ENCODE measurements at places on chromosomes 3 and 15.
A peak's percentile ranks its signal among the peaks of the same experiment; 100 is the strongest.

DNA sequence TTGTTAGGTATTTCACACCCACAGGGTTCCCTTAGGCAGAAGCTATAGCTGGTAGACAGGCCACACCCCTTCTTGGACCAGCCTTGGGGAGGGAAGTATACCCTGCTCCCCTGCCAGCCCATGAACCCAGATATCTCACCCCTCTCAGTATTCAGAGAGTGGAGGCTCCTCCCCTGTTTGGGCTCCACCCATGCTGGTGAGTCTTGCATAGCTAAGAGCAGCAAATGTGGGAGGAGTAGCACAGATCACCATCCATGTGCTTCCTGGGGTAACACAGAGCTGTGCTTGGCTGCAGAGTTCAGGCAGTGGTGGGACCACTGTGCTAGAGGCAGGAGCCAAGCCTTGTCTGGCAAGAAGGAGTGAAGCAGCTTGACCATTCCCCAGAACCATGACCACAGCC, 427.2 kb downstream of the ZIC1 start:
- no peak for DNase-seq

DNA sequence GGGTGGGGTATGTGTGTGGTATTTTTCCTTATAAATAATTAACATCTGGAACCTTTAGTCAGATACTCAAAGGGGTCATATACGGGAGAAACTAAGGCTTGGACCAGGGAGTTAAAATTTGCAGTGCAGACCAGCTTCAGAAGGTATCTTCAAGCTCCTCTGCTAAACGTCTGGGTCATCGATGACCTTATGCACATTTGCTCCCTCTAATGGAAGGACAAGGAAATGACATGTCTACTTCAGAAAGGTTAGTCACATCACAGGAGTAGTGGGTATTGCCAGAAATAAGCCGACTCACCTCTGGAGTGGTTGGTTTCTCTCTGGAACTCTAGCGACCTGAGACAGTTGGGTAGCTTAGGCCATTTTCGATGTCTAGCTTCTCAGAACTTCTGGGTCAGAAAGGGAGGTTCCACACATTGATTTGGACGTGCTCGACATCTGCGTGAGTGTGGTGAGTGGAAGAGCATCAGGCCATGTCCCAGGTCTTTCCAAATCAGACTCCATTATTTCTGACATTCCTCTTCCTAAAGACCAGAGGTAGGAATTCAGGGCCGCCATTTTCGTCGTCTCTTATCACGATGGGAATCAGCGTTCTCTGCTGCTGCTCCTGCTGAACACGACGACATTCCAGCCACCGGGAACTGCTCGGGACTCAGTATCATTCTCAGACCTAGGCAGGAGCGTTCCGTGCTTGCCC, 31.8 kb upstream of the RASA2 start:
- DNase-seq: peak; percentile 79

GRCh38 chr3:191555037-191555436, 94.1 kb downstream of the PYDC2 start:
- DNase-seq: no peak

DNA sequence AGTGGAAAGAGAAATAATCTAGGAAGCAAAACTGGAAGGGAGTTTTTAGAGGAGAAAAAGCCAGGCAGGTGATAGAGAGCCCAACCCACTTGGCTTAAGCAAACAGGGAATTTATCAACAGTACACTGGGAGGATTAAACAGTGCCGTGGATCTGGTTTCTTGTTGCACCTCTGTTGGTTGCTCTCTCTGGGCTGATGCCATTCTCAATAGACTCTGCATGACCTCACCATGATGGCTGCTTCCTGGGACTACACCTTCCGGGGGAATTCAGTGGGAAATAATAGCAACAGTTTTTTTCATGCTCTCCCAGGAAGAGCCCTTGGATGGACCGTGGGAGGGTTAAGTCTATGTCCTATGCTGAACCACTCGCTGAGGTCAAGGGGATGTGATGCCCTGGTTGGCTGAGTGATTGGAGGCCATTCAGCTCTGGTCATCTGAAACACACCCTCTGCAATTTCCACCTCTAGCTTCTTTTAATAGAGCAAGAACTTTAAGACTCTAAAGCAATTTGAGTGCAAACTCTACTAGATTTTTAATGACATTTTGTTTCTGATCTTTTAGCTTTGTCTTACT, 74.2 kb downstream of the EPHB1 start:
- DNase-seq: no peak

DNA sequence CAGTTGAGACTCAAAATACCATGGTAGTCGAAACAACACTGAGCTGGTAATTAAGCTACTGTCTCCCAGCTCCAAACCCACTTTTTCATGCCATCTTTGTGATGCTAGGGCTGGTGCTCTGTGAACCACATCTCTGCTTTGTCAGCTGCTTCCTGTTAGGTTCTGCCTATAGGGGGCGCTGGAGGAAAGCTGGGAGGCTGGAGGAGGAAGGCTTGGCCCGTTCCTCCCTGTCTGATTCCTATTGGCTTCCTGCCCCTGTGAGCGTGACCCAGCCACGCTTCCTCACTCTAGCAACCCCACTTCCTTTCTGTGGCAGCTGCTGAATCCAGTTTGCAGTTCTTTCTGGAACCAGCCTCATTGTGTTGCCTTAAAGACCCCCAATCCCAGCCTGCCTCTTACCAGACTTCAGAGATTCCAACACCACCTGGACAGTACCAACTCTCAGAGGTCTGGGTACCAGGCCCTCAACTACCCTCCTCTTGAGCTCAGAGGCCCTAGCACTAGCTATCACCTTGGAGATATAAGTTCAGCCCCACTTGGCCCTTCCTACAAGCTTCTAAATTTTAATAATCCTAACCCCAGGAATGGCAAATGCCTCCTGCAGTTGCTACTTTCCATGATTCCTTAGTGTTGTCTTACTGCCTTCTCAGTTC, 120.9 kb downstream of the ERC2 start:
- DNase-seq: no peak

- no peak for DNase-seq
Measured at GRCh38 chr3:154864947-154865346, 215.2 kb upstream of the MME start.

DNA sequence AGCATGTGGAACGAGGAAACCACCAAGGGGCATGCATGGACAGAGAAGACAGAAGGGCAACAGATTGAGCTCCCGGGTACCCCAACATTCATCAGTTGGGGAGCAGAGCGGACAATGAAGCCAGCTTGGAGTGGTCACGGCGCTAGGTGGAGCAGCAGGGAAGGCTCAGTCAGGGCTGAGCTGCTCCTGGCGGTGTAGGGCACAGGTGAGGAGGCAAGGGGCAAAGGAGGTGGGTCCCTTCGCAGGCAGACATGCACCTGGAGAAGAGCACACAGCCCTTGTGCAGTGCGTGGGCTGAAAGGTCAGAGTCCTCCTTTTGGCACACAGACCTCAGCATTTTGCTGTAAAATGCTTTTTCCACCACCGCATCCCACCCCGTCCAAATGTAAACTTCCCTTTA, 90.0 kb upstream of the SLC6A6 start:
- no peak for DNase-seq

- no peak for DNase-seq
Measured at GRCh38 chr3:121989943-121990342, 32.1 kb downstream of the ILDR1 start.

DNA sequence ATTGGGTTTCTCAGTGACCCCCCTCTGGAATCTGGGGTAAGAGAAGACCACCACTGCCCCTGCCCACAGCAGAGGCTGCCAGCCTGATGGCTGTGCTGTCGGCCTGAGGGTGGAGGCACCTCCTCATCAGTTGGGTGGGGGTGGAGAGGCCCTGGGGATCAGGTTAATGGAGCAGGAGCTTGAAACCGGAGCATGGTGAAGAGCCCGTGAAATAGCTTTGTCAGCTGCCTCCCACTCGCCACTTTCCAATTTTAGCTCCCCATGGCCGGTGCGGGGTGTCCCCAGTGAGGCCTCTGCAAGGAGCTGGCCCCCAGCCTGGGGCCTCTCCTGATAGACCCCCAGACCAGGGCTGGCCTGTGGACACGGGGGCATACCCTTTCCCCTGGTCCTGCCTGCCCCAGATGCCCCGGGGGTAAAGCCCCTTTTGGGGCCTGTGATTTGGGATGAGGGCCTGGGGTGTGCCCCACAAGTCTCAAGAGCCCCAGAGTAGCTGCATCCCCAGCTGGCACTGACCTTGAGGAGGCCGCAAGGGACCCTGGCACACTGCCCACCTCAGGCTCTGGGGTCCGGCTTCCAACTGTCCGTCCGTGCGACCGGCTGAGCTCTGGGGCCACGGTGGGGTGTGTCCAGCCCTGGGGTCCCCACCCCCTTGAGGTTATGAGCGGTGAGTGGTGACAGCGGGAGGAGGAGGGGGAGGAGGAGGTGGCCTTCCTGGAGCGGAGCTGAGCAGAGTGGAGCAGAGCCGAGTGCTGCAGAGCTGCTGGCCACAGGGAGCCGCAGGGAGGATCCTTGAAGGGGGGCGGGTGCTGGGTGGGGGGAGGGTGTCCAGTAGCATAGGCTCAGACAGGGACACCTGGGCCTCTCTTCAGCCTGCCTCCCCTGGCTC, at the start of gene HHATL:
TSS of gene HHATL (minus strand) at position 733 of the 886 bp plus-strand sequence. CDS start 1,972 bp downstream, outside the sequence.
- no peak for DNase-seq

GRCh38 chr3:154886437-154886836, 193.7 kb upstream of the MME start:
- no peak for DNase-seq

DNA sequence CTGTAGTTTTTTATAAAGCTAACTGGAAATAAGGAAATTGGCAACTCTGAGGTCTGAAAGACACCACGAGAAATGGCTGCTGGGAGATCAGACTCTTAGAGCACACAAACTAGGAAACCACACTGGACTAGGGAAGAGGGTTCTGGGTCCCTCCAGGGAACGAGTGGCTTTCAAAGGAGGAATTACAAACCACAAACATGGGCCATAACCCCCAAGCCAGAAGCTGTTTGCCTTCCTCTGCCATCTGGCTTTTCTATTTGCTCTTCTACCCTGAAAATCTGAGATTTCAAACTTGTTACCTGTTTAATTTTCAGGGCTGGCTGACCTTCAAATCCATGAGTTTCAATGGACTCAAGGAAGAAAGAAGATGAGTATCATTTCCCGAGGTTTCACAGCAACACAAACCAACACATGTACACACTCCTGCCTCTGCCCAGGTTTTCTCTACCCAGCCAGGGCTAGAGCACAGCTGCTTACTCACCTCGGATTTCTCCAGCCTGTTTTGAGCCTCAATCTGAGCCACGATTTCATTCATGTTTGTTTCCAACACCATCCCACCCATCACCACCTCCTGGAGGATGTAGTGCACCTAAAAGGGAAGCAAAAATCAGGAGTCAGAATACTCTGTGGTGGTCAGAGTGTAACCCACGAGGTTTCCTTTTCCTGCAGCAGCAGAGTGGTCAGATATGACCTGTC, 22.6 kb upstream of the ANPEP start:
- DNase-seq: no peak

GRCh38 chr3:155560135-155560534, 184.7 kb downstream of the PLCH1 start:
- no peak for DNase-seq

- no peak for DNase-seq
Measured at GRCh38 chr15:94677202-94677790, 445.9 kb downstream of the MCTP2 start.

DNA sequence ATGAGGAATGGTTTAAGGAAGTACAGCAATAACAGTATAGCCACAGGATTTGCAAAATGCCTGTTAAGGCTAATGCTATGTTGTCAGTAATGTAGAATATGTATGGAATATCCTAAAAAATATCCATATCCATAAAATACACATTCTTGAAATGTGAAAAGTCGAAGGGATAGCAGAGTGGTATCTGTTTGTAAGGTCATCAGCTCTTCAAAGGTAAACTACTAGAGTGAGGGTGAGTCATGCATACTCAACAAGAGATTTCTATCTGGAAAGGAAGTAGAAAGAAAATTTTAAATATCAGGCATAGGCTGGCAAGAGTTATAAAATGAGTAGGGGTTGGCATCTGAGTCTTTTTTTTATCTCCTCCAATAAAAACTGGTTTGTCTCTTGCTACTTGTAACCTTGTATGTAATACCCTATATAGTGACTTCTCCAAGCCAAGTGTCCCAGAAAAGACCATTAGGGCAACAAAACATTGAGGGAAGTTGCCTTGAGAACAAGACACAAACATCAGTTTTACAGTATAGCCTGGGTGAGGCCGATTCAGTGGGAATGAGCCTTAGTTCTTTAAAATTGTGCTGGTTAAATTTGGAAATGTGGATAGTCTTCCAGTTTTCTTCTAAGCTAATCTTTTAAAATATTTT, 103.1 kb downstream of the SPATA16 start:
- DNase-seq: no peak

Data from CD4-positive, alpha-beta T cell treated with Interferon alpha-2 for 1 hour (primary cell).